ENCODE measurements at places on chromosomes 5 and 9.

- DNase-seq, result no peak
Measured at GRCh38 chr5:74433255-74433895, 207.2 kb downstream of the ENC1 start.

DNA sequence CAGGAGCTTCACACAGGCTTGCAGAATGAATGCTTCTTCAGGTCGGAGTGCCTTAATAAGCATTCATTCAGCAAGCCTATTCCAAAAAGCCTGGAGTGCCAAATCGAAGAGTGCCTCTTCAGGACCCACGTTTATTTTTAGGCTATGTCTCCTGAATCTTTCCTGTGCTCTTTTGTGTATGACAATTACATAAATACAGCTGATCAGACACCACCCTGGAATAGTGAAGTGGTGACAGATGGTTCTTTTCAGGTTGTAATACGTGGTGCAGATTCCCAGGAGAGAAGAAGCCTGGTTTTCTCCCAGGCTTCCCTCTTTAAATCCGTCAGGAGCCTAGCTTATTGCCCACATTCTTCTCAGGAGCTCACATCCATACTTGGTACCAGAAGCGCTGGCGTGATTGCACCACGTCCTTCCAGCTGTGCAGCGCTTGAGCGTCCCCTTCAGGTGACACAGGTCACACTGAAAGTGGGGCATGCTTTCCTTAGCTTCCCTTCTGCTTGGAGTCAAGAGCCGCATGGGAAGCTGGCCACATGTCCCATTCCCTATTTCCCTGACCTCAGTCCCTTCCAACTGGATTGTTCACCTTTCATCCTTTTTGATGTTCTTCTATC, 123.1 kb downstream of the ADCY2 start:
- no peak for DNase-seq

- DNase-seq, result no peak
Measured at GRCh38 chr9:138013273-138013672, 135.7 kb downstream of the CACNA1B start.

DNA sequence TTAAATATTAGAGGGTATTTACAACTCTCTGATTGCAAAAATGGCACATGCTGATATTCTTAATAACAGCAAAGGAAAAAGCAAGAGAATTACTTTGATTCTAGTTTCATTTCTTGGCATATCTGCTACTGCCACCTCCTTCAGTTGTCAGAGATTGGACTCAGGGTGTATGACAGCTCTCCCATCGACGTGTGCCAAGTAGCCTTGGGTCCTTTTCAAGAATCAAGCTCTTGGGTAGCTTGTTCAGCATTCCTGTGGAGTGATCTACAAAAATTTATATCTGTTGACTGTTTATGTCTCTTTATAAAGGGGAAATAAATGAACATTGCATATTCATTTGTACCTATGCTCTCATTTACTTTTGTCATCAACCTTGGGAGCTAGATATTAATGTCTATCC, 315.6 kb downstream of the PRR16 start:
- DNase-seq, result no peak

DNA sequence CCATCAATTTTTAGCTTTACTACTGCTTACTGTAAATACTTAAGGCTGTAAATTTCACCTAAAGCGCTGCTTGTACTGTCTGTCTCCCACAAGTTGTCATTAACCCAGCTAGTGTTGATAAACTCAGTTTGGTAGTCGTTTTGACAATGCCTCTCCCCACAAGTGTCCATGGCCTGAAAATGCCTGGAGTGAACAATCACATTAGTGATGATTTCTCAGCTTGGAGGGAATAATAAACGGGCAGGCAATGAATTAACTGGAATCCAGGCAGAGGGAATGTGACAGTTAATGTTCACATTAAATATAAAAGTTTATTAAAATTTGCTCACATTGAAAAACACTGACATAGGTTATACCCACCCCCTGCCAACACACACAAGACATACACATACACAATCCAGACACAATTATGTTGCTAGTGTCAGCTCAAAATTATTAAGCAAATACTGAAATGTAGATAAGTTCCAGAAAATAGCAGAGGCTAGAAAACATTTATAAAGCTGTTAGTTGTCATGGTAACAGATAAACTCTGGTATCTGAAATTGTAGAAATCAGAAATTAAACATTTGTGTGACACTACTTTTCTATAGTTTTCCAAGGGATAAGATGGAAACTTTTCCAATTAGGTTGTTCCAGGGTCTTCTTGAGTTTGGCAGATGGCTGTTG, 341.9 kb downstream of the DIRAS2 start:
- no peak for DNase-seq

DNA sequence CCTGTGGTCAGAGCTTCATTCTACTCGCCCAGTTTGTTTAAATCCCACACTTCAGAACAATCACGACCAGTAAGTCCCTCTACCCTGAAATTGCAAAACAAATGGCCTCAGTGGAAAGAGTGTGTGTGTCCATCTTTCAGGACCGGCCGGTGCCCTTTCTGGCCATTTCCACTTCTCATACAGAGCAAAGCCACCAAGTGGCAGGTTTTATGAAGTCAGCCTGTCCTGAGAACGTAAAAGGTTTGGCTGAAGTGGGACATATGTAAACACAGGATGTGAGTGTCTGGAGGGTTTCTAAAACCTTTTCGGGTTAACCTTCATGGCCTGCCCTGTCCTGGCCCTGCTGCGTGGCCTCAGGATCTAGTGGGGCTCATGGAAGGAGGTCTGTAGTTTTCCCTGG, 24.7 kb downstream of the NXNL2 start:
- DNase-seq, result no peak
